ENCODE measurements at places on chromosomes 12 and 14.

DNA sequence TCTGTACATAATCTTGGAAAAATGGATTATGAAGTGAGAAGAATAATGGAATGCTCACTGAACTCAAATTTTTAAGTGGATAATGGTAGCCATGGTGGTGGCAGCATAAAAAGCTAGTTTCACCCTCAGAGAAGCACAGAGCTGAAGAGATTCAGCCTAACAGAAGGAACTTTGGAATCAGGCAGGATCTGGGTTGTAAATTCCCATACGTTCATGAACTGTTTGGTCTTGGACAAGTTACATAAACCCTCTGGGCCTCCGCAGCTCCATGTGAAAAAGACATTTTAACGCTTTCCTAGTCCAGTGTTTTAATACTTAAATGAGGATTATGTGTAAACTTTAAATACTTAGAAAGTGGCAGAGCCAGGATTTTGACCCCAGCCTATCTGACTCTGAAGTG lies 26.6 kb downstream of the JKAMP start:
- no peak for DNase-seq

- no peak for DNase-seq
Measured at GRCh38 chr14:32414808-32415255, 85.7 kb downstream of the AKAP6 start.

DNA sequence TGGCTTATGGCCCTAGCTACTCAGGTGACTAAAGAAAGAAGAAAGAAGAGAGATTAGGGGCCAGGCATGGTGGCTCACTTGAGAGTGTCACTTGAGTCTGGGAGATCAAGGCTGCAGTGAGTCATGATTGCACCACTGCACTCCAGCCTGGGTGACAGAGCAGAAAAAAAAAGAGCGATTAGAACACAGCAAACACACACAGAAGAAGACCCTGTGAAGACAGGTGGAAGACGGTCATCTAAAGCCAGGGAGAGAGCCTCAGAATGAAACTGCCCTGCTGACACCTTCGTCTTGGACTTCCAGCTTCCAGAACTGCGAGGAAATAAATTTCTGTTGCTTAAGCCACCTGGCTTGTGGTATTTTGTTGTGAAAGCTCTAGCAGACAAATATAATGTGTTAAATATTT lies 17.5 kb upstream of the PPP1CC start:
- no peak for DNase-seq

DNA sequence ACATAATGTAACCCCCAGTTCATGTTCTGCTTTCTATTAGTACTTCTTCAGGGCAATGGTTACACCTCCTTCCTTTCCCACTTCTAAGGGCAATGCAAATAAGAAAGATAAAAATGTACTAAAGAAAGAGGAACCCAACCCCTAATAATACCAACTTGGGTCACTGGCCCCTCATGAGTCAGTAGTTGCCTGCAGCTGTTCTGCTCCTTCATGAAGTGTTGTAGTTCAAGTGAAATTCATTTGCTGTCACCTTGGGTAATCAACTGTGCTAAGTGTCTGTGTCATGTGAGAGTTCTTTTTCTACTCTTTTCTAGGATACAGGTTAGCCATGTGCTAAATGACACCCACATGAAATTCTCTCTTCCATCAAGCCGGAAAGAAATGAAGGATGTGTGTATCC lies 91.8 kb downstream of the PLXNC1 start:
- no peak for DNase-seq

DNA sequence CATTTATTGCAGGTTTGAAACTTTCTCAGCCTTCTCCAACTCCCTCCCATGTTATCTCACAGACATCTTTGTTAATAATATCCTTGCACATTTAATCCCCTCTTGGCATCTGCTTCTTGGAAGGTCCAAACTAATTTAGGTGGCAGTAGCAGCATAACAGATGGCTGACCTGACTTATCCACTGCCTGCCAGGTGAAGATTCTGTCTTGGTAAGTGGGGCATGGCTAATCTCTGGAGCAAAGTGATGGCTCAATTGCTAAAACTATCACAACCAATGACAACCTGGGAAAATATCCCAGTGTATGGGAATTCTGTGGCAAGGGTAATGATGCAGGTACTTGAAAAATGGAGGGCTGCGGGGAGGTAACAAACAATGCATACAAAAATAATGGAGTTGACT lies 58.2 kb upstream of the ALG10B start:
- no peak for DNase-seq

GRCh38 chr12:72338437-72338836 lies 66.3 kb downstream of the TRHDE start:
- no peak for DNase-seq

GRCh38 chr12:82858534-82858917 lies 171.8 kb downstream of the TMTC2 start:
- no peak for DNase-seq

- DNase-seq, result peak; percentile 16
Measured at GRCh38 chr12:45216230-45216982, 511 bp downstream of the ANO6 start.

GRCh38 chr14:43052897-43053296 lies 1446.2 kb downstream of the LRFN5 start:
- no peak for DNase-seq

- DNase-seq, result no peak
Measured at GRCh38 chr12:39199351-39199750, 243.6 kb downstream of the KIF21A start.

- no peak for DNase-seq
Measured at GRCh38 chr12:128643155-128643554, 180.6 kb downstream of the SLC15A4 start.

DNA sequence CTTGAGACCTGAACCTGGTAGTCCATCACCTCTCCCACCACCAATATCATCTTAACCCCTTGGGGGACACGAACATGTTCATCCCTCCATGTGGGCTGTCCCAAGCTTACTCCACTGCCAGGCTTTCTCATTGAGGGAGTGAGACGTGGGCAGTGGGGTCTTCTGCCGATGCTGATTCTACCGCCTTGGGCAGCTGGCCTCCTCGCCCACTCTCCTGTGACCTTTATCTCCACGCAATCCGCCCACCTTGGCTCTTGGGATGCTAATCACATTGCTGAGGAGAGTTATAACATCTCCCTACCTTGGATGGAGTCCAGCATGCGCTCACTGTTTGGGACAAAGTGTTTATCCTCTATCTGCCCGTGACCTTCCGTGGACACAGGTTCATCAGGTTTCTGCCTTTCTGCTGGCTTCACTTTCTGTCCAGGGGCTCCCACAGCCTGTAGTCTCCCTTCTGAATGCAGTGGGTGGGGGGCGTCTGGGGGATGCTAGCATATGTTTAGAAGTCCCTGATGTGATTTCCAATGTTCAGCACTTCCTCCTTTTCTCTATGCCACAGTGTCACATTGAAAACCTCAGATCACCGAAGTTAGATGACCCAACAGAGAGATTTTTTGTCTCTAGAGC lies 53.2 kb upstream of the ESRRB start:
- no peak for DNase-seq

- no peak for DNase-seq
Measured at GRCh38 chr12:48163150-48163747, 5.9 kb upstream of the ASB8 start.

- DNase-seq, result no peak
Measured at GRCh38 chr12:53051881-53052412, 2.1 kb downstream of the TNS2 start.

- no peak for DNase-seq
Measured at GRCh38 chr12:76920172-76921099, 41.6 kb upstream of the CSRP2 start.

- no peak for DNase-seq
Measured at GRCh38 chr12:25716842-25717241, 163.8 kb upstream of the LMNTD1 start.

DNA sequence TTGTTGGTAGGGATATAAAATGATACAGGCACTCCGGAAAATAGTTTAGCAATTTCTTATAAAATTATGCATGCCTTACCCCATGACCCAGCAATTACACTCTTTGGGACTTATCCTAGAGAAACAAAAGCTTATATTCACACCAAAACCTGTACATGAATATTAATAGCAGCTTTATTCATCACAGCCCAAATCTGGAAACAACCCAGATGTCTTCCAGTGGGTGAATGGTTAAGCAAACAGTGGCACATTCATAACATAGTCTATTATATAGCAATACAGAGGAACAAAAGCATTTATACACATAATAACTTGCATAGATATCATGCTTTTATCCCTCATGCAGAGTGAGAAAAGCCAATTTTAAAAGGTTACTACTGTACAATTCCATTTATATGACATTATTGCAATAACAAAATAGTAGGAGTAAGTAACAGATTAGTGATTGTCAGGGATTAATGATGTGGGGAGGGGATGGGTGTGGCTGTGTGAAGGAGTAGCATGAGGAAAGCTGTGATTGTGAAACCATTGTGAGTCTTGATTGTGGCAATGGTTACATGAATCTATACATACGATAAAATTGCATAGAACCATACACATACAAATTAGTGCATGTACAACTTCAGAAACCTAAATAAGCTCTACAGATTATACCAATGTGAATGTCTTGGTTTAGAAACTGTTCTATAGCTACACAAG lies 363.1 kb upstream of the OR4E1 start:
- no peak for DNase-seq

GRCh38 chr14:99395909-99396530 lies 84.6 kb downstream of the SETD3 start:
- no peak for DNase-seq

GRCh38 chr14:64110802-64111201 lies 183.4 kb downstream of the ESR2 start:
- no peak for DNase-seq

- DNase-seq, result no peak
Measured at GRCh38 chr12:30166006-30166795, 382.5 kb upstream of the TMTC1 start.

DNA sequence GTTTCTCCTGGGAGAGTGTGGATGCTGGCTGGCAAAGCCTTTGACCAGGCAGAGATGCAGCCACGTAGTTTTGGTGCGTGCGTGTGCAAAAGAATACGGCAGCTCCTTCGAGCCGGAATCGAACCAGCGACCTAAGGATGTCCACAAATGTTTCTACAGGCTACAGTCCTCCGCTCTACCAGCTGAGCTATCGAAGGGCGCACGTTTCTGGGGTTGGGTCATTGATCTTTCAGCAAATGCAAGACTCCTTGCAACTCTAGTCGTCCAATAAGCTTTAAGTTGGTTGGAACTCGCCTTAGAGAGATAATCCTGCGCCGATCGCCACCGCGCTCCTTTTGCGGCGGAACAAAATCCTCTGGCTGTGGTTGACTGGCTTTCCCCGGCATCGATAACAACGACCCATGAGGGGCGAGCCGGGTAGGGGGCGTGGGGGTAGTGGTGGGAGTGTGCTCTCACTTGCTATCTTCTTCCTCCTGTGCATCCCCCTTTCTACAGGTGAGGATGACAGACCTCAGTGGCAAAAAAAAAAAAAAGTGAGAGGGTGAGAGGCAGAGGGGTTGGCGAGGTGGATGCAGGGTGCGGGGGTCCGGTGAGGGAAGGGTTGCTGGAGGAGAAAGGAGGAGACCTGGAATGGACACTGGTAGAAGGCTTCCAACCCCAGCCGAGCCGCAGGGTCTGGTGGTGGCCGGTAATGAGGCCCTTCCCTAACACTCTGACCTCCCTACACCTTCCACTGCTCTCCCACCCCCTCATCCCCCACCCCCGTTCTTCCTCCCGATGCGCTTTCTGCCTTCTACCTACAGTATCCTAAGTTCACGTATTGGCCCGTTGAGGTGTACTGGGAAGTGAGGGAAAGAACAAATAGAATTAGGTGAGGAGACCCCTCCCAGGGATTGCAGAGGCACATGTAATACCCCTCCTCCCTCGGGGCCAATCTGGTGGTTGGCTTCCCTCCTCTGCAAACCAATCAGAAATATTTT lies 11.8 kb upstream of the OR6S1 start:
- DNase-seq, result peak; percentile 72

GRCh38 chr12:85580562-85581168 lies 255.5 kb downstream of the RASSF9 start:
- no peak for DNase-seq

Measured in stimulated activated CD4-positive, alpha-beta T cell treated with anti-CD3 and anti-CD28 coated beads, Interleukin-12 subunit alpha, Interleukin-12 subunit beta, amount 100 ng/mL, for 24 hours (primary cell).